ENCODE measurements at places on chromosomes 3 and 15.
A peak's percentile ranks its signal among the peaks of the same experiment; 100 is the strongest.

DNA sequence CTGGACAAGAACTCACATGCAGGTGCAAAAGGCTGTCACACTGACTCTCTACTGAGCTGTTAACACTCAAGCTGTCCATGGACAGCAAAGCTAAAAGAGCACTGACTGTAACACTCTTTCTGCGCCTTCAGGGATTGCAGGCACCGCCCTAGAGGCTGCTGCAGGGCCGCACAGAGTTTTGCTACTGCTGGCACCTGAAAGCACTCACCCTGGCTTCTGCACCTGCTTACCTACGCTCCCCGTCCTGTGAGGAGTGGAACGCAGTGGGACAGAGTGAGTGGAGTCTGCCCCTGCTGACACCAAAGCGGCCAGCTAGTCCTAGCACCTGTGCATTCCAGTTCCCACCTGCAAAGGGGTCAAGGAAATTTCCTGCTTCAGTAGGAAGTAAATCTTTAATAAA is 941.3 kb downstream of the DIPK2A start:
- DNase-seq, result no peak

GRCh38 chr15:68734352-68734751 is 86.3 kb downstream of the ANP32A start:
- DNase-seq, result no peak

DNA sequence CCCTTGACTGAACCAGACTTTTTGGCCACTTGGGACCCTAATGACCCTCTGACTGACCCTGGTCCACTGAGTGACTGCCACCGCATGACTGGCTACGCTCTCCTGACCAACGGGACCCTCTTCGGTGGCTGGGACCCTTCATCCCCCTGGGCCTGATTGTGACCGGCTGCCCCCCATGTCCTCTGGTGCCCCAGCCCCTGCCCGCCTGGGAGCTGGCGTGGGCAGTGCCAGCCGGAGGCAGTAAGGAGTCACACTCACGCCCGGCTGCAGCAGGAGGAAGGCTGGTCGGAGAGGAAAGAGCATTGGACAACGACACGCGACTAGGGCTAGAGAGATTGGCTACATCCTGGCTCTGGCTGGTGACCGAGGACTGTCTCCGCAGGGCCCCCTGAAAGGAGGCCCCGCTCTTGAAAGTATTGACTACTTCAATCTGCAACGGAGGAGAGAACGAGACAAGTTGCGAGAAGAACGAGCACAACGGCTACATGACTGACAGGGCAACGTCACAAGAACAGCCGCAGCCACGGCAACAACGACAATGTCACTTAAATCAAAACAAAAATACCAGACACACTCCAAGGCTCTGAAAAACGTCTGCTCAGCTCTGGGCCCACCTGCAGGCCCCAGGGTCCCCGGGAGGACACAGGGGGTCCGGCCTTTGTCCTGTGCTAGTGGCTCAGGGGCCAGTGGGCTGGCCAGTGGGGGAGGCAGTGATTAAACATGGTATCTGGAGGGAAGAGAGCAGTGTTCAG is 15.1 kb upstream of the SEC13 start:
- no peak for DNase-seq

GRCh38 chr3:30707825-30708224 is 101.4 kb downstream of the TGFBR2 start:
- no peak for DNase-seq

GRCh38 chr3:124243177-124243859 is 251.4 kb upstream of the ROPN1 start:
- DNase-seq, result no peak

GRCh38 chr15:33375236-33375635 is 64.5 kb downstream of the RYR3 start:
- DNase-seq, result no peak

DNA sequence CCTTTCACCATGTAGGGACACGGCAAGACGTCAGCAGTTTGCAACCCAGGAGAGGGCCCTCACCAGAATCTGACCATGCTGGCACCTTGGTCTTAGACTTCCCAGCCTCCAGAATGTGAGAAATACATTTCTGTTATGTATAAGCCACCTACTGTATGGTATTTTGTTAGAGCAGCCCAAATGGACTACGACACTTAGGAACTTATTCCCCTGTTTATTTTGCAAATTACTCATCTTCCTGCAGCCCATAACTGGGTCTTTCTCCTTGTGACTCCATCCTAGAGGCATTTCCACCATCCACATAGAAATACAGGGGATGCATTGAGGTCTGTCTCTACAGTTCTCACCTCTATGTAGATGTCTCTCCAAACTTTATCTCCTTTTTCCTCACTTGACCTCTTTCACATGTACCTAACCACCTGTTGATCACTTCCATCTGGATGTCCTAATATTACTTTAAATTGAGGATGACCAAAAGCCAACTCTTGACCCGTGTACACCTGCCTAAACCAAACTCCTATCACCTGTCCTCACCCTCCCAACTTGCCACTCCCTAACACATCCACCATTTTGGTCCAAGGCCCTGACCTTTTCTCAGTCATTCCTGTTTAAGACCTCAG is 406.0 kb upstream of the WNT5A start:
- no peak for DNase-seq

- no peak for DNase-seq
Measured at GRCh38 chr15:25711691-25712090, 151.4 kb downstream of the ATP10A start.

DNA sequence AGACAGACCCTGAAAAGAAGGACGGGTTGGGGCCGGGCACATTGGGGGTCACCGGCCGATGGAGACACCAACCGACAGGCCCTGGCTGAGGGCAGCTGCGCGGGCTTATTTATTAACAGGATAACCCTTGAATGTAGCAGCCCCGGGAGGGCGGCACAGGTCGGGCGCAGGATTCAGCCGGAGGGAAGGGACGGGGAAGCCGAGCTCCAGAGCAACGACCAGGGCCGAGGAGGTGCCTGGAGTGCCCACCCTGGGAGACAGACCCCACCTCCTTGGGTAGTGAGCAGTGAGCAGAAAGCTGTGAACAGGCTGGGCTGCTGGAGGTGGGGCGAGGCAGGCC is 2.2 kb upstream of the LSMEM2 start:
- DNase-seq, result no peak

DNA sequence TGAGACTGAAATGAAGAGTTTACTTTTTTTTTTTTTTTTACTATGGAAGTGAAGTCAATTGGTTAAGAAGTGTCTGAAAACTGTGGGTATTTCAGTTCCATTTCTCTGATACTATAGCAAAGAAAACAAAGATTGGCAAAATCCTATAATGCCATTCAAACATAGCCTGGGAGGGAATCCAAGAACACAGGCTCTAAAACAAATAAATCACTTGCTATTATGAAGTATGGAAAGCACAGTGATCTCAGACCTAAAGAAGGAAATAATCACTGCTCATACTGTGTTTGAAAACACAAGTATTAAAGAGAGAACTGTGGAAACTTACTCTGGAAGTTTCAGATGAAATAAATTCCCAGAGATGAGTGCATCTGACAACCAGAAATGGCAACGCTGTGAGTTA is 12.0 kb downstream of the SAMMSON start:
- DNase-seq, result no peak

DNA sequence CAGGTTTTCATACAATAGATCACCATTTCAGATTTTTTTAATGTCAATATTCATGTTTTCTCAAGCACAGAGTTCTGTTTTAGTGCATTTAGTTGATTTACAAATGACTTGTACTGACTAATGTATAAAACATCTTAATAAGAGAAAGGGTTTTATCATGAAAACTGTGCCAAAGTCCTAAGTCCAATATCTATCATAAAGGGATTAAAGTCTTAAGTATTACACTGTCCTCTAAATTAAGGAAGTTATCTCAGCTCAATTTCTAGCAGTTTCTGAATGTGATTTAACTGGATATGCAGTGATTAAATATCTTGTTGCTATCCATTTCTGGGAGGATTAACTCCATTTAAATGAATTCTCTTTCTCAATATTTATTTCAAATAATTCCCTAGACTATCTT is 381.1 kb upstream of the CNTN4 start:
- DNase-seq, result no peak

GRCh38 chr15:100704281-100705055 is 102.1 kb downstream of the ASB7 start:
- DNase-seq, result peak; percentile 89

- DNase-seq, result no peak
Measured at GRCh38 chr3:123993818-123994217, 1.9 kb upstream of the ROPN1 start.

DNA sequence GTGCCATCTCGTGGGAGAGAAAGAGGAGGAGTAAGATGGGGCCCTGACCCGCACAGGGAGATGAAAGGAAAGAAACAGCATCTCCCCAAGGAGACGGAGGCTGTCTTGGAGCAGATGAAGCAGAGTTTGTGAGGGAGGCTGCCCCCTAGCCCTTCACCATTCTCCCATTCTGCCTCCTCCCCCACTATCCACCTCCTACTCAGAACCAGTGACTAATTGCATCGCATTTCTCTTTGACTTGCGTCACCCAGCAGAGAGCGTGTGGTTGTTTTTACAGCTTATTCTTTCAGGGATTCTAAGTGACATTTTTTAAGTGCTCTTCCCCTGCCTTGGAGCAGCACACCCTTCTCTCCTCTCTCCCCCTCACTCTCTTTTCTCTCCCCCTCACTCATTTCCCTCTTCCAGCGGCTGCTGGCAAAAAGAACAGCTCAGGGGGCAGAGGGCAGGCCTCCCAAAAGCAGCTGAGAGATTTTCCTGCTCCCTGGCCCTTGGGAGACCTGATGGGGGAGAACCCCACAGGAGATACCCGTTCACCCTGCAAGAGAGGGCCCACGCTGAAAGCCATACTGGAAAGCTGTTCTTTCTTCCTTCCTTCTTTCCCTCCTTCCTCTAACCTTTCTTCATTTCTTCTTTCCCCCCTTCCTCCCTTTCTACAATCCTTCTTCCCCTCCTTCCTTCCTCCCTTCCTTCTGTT is 91.8 kb downstream of the MRPL46 start:
- peak; percentile 75 for DNase-seq

DNA sequence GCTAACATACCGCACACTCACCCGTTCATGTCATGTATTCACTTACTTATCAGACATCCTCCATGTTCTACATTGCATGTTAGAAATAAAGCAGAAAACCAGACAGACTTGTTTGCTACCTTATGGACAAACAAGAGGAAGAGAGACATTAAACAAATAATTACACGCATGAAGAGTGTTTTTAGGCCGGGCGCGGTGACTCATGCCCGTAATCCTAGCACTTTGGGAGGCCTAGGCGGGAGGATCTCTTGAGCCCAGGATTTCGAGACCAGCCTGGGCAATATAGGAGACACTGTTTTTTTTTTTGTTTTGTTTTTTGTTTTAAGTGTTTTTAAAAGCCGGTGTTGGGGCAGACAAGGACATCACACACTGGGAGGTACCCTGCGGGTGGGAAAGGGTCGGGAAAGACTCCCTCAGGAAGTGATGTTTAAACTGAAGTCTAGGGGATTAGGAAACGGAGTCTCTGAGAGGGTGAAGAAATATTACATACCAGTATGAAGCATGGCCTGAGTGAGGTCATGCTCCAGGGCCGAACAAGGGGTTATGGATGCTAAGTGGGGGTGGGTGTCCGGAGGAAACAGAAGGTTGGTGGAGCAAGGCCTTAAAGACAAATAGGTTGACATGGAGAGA is 2.1 kb upstream of the USP3 start:
- DNase-seq, result no peak

GRCh38 chr3:126119008-126119675 is 35.2 kb upstream of the SLC41A3 start:
- DNase-seq, result no peak

- DNase-seq, result no peak
Measured at GRCh38 chr15:70103880-70104626, 6.3 kb upstream of the TLE3 start.

DNA sequence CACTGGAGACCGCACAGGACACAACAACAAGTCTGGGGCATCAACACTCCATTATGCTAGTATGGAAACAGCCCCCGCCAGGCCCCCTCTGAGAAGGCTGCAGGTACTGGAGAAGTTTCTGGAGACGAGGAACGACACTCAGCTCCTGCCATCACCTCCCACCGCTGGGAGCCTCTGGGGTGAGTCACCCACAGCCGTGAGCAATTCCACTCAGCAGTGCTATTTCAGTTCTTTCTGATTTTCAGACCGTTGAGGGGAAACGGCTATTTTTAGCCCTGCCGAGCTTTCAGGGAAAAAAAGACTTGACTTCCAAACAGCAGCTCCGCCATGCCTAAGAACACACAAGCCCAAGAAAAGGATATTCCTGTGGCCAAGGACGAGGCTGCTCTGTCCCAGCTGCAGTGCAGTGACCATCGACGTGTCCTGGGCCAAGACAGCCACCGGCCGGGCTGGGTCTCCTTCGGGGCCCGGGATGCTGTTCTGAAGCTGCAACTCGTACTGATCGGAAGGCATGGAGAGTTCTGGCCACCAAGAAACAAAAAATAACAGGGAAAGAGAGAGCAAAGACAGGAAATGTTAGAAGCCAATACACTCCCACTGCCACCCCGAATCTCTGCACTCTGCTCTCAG is 40.8 kb downstream of the NUP210 start:
- peak; percentile 73 for DNase-seq

GRCh38 chr3:7964899-7965298 is 536.7 kb upstream of the LMCD1 start:
- no peak for DNase-seq

DNA sequence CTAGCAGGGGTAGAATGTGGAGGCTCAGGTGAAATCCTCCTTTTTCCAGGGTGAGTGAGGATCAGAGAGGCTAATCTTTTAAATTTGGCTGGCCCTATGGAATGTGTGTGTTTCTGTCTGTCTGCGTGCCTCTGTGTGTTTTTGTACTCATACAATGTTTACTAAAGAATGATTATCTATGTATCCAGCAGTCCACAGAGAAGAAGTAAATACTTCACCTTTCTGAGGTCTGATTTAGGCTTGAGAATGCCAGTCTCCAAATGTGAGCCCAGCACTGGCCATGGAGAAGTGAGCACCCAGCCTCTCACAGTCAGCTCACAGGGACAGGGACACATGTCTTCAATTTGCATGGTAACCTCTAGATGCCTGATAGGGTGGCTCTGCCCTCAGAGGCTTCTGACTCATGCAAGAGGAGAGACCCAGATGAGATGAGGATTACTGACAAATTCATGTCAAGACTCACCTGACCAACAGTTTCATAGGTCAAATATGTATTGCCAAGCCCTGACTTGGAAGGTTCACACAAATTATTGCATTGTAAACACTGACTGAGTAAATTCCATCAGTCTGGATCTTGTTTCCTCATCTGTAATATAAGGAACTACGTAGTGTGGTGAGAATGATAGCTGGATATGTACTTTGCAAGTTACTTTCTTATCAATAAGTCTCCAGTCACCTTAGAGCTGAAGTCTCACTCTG is 31.0 kb downstream of the ENTPD3 start:
- no peak for DNase-seq

DNA sequence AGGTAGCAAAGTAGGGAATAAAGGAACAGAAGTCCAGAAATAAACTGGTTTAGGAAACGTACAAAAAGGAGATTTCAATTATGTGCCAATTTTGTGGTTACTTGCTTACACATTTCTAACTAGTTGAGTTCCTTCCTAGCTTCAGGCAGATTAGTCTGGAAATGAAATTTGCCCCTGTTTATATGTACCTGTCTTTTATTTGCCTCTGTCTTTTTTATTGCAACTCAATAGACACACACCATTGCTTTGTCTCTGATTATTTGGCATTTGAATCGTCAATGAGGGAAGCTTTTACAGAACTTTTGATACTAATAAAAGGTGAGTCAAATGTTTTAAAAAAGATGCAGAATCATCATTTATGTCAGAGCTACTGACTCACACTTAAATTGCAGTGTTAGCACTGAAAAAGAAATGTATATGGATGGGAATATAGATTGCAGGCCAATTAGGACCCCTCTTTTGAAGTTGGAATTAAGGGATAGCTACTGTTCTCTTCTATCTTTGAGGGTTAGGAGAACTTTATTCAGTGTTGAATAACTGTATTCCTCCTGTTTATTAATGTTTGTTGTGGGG is 60.5 kb downstream of the TRAK1 start:
- DNase-seq, result no peak

Measured in stromal cell of bone marrow (primary cell).